Activated naive CD4-positive, alpha-beta T cell treated with anti-CD3 and anti-CD28 coated beads for 36 hours (primary cell): ENCODE measurements at places on chromosomes 7 and 10. TPM values are rescaled to one million over a fixed set of nuclear protein-coding genes. Genes with fewer than 3 reads are reported as not detected.

TEX47 gene
- total RNA-seq: not detected

PITX3 gene
- not detected for total RNA-seq

DNA sequence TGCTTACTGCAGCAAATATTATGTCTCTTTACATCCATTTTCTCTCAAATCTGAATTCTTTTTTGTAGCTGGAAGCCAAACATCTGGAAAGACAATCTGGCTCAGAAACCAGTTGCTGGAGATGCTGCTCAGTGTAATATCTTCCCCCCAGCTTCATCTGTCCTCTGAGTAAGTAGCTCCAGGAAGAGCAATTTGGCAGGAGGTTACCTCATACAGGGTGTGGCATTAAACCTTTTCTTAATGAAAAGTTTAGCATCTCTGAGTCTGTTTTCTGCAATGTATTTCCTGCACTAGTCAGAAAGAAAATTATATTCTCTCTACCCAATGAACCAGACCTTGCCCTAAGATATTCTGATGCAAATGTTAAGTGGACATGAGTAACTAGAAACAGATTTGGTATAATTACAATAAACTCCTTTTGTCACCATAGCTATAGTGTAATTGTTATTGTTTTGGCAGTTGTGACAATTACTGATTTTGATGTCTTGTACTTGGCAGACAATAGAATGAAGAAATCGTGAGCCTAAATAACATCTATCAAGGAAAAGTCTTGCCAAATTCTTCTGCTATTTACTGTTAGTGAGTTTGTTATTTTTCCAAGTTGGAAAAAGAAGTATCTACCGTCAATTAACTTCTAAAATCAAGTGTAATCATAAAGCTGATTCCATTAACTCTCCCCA is 123.3 kb downstream of the WDFY4 start:
- no peak for DNase-seq

- DNase-seq: no peak
These were observed 8.1 kb downstream of the FAM131B start for GRCh38 chr7:143354376-143354775.

DNA sequence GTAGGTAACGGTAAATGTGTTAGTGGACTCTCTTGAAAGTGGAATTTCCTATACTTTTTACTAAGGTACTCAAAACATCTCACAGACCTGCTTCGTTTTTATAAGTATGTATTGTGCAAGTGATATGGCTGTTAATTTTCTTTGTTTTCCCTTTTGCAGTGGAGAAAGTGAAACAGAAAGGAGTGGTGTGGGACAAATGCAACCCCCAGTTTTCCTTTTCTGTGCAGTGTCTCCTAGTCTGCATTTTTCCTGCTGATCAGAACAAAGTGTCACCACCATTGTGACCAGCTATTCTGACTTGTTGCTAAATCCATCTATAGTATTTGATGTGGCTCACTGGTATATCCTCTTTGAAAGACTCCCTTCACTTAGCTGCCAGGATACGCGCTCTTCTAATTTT is 410.0 kb downstream of the EXOC4 start:
- no peak for DNase-seq
